ENCODE measurements at places on chromosomes 4 and X.

- DNase-seq, result no peak
Observed at GRCh38 chr4:86963697-86964096, 28.9 kb downstream of the AFF1 start.

DNA sequence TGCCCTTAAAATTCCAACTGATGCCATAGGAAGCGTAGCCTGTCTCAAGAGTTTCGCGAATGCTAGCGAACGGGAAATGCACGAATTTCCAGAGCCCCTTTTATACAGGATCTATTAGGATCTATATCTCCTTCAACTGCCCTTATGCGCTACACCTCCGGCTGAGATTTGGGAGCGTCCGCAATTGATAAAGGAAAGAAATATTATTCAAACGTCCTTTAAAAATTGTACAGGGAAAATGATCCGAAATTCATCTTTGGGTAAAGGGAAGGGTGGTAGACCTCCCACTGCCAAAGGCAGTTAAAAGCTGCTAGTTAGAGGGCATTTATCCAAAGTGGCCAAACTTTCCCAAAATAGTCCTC, 609 bp downstream of the NR3C2 start:
- no peak for DNase-seq

DNA sequence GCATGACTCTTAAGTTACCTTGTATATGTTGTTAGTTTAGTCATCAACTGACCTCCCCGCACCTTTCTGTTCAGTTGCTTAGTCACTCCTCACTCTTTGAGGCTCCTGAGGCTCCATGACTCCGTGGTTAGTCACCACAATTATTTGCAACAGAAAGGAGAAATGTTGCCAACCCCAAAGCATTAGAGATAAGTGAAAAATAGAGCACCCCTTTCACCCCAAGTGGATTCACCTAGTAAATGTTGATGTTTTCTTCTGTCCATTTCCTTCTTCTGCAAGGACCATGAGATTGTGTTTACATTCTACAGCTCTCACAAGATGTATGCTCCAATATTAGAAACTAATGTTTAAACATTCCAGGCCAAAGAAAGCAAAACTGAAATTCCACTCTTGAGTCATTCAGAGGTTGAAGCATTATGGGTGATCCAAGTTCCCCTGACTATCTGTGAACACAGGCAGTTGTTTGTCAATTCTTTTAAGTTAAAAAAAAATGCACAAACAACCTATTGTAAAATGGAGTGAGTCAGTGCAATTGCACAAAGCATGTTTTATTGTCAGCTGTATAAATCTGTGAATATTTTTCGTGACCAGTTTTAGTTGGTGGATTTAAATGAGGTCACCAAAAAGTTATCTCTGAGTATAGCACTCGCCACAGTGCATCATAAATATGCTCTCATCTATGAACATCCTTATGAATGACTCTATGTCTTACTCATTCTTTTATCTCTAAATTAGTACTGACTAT, 552.4 kb upstream of the MAGEB2 start:
- DNase-seq, result no peak

DNA sequence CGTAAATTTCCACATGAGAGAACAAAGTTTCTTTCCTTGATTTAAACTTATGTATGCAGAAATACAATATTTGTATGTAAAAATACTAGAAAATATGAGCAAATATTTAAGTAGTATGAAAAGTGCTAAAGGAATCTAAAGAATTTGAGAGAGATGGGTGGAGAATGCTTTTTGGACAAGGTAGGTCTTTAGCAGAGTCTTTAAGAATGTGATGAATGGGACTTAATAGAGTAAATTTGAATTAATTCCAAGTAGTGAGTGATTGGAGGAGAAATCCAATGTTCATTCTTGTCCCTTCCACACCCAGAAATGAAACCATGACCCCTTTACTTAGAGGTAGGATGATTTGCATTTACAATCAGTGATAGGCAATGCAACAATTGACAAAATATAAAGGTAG, 570.9 kb upstream of the ZFP42 start:
- DNase-seq, result no peak

DNA sequence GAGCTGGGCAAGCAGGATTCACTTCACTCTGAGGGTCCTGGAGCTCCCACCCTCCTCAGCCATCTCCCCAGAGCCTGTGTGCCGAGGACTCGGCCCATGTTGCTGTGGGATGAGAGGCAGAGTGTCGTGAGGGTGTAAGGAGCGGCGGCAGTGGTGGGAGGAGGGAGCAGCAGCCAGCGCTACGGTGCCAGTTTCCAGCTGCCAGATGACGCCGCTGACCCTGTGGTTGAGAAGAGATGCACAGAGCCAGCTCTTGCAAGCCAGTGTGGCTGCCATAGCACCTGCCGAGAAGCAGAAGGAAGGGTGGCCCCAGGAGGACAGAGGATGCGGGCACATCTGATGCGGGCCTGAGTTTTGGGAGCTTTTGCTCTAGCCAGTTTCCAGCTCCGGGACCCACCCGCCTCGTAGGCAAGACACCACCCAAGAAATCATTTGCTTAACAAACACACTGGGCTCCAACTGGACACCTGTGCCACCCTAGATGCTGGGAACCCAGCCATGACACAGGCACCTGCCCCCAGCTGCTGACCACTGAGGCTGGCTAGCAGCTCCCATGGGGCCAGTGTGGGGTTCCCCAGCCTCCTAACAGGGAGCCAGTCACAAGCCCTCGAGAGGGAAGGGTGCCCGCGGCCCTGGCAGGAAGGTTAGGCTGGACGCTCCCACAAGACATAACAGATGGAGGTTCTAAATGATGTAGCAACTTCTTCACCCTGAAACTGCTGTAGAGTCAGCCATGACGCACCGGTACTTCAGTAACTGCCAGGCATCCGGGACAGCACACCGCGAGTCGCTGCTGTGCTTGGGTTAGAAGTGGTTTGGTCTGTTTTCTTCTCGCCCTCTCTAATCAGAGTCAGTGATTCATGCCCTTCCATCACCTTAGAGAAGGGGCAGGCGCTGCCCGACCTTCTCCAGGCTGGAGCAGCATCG, 8.9 kb downstream of the MSANTD1 start:
- peak; percentile 19 for DNase-seq

- no peak for DNase-seq
Observed at GRCh38 chr4:158050942-158051341, 121.9 kb downstream of the GASK1B start.

DNA sequence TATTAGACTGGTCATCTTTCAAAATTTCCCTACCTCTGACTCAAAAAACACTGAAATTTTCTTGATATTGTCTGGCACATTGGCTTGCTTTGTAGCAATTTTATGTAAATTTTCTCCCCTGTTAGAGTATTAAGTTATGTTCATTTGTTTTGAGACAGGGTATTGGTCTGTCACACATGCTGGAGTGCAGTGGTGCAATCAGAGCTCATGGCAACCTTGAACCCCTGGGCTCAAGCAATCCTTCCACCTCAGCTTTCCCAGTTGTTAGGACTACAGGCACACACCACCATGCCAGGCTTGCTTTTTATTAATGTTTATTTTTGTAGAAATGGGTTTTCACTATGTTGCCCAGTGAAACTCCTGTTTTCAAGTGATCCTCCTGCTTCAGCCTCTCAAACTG, 17.5 kb downstream of the FABP2 start:
- no peak for DNase-seq

GRCh38 chr4:98657531-98658286, 702 bp downstream of the TSPAN5 start:
- peak; percentile 57 for DNase-seq

DNA sequence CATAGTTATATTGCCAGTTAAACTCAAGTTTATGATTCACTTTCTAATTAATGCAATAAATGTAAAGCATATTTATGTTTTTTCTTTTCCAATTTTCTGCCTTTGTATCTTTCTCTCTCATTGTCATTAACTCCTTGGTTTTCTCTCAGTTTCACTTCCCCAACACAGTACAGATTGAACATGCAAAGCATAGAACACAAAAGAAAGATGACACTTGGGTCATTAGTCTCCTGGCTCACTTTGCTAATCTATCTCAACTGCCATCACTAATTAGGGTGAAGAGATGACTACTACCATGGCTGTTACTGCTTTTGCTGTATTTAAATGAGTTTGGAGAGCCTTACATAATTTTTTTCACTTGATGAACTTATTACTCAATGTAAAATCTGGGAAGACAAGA, 12.3 kb upstream of the NAA11 start:
- no peak for DNase-seq

DNA sequence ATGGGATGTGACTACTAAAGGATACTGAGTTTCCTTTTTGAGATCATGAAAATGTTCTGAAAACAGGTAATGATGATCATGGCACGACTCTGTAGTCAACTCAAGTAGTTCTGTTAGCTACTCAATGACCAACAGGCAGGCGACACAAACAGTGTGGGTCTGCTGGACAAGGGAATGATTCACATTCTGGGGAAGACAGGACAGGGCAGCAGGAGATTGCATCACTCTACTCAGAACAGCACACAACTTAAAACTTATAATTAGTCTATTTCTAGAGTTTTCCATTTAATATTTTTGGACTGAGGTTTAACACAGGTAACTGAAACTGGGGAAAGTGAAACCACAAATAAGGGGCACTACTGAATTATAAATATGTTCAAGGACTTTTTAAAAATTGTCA, 365.2 kb downstream of the PRDM5 start:
- no peak for DNase-seq

- no peak for DNase-seq
Observed at GRCh38 chrX:48475296-48475695, 703 bp upstream of the FTSJ1 start.

- DNase-seq, result no peak
Observed at GRCh38 chrX:133493366-133493765, 78.1 kb upstream of the GPC4 start.

DNA sequence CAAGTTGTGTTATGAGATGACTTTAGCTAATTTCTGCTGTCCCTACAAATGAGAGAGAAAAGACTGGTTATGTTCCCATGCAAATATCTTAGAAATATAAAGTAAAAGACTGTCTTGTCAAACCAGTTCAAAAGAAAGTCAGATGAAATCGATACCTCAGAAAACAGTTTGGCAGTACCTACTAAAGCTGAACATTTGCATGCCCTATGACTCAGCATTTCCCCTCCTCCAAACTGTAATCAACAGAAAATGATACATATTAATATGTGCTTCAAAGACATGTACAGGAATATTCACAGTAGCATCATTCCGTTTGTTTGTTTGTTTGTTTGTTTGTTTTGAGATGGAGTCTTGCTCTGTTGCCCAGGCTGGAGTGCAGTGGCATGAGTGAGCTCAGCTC, 90.3 kb downstream of the ARX start:
- no peak for DNase-seq

- DNase-seq, result no peak
Observed at GRCh38 chrX:121949041-121949760, 901.8 kb downstream of the GLUD2 start.

GRCh38 chr4:35963383-35963782, 280.9 kb downstream of the ARAP2 start:
- no peak for DNase-seq

DNA sequence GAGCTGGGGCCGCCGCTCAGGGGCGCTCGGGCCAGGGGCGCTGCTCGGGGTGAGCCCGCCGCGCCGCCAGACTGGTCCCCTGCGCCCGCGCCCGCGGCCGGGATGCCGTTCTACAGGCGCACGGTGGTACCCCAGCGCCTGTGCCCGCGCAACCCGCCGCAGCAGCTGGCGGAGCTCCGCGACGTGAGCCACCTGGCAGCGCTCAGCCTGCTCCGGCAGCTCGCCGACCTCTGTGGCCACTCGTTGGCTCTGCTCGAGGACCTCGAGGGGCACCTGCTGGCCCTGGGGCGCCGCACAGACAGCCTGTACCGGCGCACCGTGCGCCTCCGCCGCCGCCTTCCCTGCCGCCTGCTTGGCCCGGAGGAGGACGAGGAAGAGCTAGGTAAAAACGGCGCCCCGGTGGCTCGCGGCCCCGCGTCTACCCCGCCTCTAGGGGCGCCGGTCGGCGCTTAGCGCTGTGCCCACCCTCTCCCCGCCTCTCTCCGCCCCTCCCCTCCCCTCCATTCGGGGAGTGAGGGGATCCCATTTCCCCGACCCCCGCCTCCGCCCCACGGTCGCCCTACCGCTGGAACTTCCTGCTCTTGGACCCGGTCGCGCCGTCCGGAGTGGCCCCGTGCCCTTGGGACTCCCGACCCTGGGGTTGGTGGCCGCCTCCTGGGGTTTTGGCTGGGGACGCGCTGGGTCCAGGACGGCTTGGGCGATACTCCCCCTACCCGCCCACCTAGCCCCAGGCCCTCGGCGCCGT, 513 bp downstream of the NHSL2 start:
- no peak for DNase-seq

DNA sequence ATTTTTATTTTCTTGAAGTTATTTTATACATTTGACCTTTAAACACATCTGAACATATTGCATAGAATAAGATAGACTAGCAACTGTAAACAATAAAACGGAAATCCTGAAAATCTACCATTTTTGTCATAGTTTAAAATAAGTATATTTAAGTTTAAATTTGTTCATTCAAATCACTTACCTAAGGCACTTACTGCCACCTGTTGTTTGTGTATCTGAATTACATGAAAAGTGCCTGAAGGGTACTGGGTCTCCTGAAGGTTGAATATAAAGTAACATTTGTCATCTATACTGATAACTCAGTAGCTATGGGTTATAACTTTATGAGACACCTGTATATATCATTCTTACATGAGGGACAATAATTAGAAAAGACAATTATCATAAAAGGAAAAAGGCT, 38.6 kb downstream of the TRPC5 start:
- no peak for DNase-seq

- DNase-seq, result no peak
Observed at GRCh38 chr4:1582227-1582626, 101.9 kb downstream of the FAM53A start.

- DNase-seq, result no peak
Observed at GRCh38 chrX:66015152-66015831, 24.6 kb downstream of the VSIG4 start.

DNA sequence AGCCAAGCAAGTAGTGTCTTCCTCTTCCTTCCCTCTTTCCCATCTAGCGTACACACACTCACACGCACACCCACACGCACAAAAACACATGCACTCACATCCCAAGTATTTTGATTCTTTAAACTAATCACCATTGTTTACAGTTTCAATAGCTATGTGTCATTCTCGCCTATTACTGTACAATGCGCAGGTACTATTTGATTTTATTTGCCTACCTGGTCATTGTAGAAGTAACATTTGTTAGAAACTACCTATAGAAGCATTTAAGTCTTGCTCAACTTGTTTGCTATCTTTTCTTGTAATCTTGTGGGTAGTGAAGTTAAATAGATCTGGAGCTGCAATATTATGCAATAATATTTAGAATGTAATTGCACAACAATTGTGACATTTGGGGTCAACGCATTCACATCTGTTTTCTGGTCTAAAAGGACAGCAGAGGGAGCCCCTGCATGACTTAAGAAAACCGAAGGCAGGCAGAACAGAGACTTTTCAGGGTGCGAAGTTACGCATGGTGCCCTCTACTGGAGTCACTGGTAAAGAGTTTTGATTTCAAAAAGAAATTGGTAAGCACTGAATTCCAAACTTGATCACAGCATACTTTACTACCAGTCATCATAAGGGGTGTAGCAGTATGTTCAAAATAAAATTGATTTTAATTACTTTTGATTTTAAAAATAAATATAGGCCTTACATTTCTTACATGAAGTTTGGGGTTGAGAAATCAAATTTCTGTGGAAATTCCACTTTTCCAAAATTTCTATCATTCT, 503.3 kb upstream of the FAM241A start:
- peak; percentile 87 for DNase-seq
